Stimulated activated CD4-positive, alpha-beta T cell treated with anti-CD3 and anti-CD28 coated beads, Interleukin-4, amount 100 ng/mL, for 1 hour (primary cell): ENCODE measurements at places on chromosomes 4 and X.

GRCh38 chrX:131830400-131831184 is 192.5 kb upstream of the STK26 start:
- DNase-seq = peak; percentile 30

GRCh38 chrX:40573763-40574162 is 7.0 kb upstream of the ATP6AP2 start:
- peak; percentile 16 for DNase-seq

DNA sequence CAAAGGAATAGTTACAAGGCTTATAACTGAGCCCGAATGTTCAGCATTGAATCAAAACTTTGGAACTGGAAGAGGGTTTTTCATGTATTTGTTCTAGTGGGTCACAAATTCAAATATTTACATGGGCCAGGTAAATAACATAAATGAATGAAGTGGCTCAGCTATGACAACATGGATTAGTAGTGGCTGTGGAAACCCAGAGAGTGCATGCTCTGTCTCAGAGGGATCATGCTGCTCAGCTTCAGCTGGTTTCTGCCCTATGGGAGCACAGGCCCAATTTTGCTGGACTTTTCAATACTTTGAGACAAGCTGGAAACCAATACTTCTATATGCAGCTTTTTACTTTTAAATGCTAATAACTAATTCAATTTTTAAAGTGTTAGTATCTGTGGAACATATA is 394.0 kb upstream of the TEX13C start:
- no peak for DNase-seq

GRCh38 chr4:59759082-59759825 is 1440.9 kb upstream of the ADGRL3 start:
- no peak for DNase-seq

DNA sequence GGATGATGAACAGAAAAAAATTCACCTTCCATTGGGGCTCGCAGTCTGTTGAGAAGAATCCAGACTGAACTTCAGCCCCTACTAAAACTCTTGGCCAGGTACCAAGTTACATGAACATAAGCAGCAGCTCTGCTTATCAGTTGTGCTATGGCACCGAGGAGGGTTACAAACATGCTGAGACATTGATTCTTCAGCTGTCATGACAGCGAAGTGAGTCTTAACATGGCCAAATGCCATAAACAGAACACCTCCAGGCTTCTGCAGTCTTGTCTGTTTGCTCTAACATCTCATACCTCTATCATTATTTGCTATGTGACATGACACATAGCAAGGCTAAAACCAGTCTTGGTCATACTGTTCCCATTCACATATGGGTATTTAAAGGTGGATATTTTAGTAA is 521.5 kb downstream of the GRID2 start:
- no peak for DNase-seq

DNA sequence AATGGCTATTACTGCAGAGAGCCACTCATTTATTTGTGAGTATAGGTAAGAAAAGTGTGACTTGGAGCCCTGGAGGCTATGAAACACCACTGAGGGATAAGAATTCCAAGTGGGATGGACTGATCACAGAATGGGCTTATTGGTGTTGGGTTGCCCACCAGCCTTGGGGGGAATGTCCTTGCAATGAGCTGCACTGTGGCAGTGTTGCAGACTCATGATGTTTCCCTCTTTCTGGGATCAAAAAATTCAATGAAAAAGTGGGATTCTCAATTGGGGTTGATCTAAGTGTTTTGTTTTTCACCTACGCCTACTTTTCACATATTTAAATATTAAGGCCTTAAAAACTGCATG is 1024.5 kb upstream of the PCDH10 start:
- no peak for DNase-seq

DNA sequence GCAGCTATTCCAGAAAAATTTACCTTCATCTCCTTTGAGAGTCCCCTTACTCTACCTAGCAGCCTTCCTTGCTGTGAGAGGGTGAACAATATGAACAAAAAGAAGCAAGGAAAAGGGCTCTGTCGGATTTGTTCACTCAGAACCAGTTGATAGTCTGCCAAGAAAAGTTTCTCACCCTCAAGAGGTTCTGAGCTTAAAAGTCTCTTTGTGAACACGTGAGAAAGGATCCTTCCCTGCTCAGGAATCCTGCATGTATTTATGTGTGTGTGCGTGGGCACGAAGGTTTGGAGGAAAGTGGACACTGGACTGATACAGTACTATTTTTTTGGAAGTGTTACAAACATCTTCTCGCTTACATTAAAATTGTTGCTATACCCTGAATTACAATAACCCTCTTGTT is 178.6 kb upstream of the JADE1 start:
- no peak for DNase-seq

DNA sequence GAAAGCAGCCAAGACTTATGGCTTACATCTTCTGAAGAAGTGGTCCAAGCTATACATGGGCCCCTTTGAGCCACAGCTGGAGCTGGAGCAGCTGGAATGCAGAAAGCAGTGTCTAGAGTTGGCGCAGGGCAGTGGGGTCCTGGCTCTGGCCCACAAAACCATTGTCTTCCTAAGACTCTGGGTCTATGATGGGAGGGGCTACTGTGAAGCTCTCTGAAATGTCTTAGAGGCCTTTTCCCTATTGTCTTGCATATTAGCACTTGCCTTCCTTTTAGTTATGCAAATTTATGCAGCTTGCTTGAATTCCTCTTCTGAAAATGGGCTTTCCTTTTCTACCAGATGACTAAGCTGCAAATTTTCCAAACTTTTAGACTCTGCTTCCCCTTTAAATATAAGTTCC is 15.3 kb downstream of the NPY1R start:
- no peak for DNase-seq

GRCh38 chr4:30116401-30116800 is 603.8 kb upstream of the PCDH7 start:
- no peak for DNase-seq

- DNase-seq = no peak
Observed at GRCh38 chr4:98573791-98574190, 84.6 kb downstream of the TSPAN5 start.

DNA sequence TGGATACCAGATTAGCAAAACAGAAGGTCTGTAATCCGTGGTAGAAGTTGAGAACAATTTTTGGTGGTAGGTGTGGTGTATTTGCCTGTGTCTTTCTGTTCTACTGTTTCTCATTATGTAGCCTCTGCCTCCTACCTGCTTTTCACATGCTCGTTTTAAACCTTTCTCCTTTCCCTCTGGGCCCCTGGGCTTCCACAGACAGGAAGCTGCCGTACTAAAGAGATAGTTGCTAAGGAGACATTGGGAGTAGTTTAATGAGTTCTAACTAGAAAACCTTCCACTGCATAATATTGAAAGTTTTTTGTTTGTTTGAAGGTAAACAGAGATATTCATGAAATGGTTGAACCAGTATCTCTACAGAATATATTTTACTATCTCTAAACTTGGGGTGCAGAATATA is 107.8 kb downstream of the STOX2 start:
- DNase-seq = no peak

GRCh38 chr4:75745161-75745560 is 20.8 kb downstream of the USO1 start:
- DNase-seq = no peak

GRCh38 chr4:137521053-137521452 is 11.2 kb downstream of the PCDH18 start:
- DNase-seq = no peak

DNA sequence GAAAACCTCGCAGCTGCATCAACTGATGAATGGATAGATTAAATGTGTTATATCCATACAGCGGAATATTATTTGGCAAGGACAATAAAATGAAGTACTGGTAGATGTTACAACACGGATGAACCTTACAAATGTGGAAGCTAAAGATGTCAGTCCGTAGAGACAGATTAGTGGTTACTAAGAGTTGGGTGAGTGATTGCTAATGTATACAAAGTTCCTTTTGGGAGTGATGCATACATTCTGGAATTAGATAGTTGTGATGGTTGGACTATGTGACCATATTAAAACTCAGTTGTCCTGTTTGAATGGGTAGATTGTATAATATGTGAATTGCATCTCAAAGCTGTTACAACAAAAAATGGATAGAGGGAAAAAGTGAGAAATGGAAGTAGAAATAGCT is 2.8 kb downstream of the FIP1L1 start:
- no peak for DNase-seq

GRCh38 chrX:39477762-39478120 is 620.0 kb downstream of the BCOR start:
- DNase-seq = no peak
